ENCODE measurements at places on chromosomes 5 and 9. TPM values are rescaled to one million over a fixed set of nuclear protein-coding genes. Genes with fewer than 3 reads are reported as not detected.

GRCh38 chr5:109958082-109958481 is 268.4 kb downstream of the MAN2A1 start:
- DNase-seq: no peak

DNA sequence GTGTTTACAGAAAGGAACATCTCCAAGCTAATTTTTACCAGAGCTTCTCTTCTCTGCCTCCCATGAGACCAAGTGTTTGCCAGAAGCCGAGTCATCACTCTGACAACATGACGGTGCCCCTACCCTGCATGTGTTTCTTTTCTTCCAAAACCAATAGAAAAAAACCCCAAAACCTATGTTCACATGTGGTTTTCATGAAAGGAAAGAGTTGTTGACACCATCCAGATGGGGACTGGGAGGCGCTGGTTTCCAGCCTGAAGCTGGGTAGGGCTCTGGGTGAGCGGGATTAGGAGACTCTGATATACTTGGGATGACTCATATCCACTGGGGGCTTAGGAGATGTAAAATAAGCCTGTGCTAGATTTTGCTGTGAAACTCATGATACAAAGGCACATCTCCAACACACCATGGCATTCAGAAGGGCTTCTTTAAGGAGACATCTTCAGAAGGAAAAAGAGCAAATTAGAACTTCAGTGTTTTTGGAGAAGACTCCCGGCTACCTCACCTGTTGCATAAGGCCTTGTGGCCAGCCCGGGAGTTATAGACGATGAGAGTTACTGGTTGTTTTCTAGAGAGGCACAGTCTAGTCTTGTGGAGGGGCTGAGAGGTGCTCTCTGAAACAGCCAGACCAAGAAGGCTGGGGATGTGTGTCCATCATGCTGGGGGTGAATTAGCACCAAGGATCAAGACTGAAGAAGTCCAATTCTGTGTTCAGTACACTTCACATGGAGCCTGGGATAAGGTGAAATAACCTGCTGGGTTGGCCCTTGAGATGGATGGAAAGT is 108.9 kb upstream of the LHFPL2 start:
- DNase-seq: no peak

DNA sequence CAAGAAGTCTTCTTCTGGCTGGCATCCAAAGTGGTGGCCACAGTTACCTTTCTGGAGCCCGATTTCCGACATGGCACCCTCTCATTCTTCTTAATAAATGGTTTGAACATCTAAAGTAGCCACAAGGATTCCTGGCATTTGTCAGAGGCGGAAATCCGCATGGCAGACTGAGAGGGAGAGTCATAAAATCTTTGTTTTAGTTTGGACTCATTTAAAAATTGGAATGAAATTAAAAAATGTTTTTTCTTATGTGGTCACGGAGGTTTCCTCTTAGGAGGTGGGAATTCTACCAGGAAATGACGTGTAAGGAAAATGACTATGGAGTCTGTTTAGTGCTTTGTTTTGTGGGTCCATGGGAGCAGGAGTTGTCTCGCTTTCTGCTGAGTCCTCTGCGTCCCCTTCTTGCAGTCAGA is 133.0 kb upstream of the PTCH1 start:
- DNase-seq: no peak

DNA sequence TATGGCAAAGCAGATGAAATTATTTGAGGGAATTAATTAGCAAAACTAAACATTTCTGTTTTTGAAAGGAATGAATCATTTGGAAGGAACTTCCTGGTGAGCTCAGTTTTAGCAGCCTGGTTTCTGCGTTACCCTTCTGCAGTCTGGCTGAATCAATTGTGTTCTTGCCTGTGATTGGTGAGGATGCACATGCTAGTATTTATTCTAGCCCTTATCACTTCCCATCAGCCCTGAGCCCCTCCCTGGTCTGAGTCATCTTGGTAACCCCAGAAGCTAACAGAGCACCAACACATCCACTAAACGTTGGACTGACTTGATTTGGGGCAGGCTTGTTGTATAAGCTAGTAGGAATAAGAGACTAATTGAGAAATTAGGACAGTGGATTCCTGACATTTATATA is 6.6 kb downstream of the TJP2 start:
- DNase-seq: peak; percentile 44

- DNase-seq: no peak
These were observed 28.7 kb downstream of the TPPP start for GRCh38 chr5:664343-664993.

The VAV2 gene
- 10.3 TPM for total RNA-seq

DNA sequence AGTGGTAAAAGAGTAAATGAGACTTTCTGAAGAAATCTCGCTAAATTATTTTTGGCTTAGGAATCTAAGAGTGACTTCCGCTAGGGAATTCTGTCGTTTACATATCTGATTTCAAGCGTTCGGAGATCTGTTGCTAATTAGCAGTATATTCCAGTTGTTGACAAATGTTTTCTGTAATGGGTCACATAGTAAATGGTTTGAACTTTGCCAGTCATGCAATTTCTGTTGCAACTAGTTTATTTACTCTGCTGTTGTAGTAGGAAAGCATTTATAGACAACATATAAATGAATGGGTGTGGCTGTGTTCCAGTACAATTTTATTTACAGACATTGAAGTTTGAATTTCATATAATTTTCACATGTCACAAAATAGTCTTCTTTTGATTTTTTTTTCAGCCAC is 57.4 kb upstream of the JAK2 start:
- DNase-seq: no peak

- DNase-seq: no peak
These were observed 130.4 kb downstream of the OLFM1 start for GRCh38 chr9:135217836-135218235.

GRCh38 chr5:178149199-178149932 is 4.3 kb downstream of the NHP2 start:
- no peak for DNase-seq

DNA sequence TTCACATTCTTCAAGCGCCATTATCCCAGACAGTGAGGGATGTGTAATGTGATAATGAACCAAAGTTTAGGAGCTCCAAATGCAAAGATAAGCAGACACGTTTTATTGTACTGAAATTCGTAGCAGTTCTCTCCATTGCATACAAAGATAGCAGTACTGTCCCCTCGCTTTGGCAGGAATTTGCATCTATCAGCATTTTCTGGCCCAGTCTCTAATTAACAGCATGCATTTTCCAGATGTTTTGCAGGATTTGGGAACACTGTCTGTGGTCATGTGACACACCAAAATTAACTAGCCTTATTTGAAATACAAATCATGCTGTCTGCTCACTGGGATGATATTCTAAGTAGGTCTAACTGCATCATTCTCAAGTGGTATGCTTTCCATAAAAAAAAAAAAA is 235.9 kb upstream of the TRPM3 start:
- DNase-seq: no peak

DNA sequence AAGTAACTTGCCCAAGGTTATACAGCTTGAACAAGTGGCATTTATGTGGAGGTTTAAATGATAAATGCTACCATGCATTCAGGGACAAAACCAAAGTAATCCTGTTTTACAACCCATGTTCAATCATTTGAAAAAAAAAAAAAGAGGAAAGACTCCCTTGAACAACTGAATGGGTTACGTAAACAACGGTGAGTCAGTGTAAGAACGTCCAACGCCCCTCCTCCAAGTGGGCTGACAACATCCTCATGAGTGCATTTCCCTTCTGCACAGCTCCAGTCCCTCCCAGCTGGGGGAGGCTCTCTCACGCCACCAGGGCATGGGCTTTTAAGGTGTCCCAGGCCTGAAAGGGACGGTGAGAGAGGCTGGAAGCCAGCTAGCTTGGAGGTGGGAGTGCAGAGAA is 90.0 kb downstream of the PRRT1B start:
- DNase-seq: peak; percentile 83

GRCh38 chr9:129562917-129563316 is 58.0 kb downstream of the C9orf50 start:
- DNase-seq: no peak

DNA sequence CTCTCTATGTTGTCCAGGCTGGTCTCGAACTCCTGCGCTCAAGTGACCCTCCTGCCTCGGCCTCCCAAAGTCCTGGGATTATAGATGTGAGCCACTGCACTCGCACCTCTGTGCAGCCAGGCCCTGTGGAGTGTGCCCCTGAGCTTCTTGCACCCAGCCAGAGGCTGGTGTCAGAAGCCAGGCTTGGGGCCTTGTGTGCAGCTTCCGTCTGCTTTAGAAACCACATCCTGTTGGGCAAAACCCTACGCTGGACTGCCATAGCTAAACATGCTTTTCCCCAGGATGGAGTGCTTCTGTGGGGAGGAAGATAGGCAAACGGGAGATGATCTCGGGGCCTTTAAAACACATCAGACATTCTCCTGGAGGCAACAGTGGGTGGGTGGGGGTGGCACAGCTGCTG is 40.1 kb downstream of the PRRT1B start:
- peak; percentile 77 for DNase-seq

The EGR1 gene
- total RNA-seq: 8.9 TPM

The GNG10 gene
- total RNA-seq: 21.4 TPM

GRCh38 chr9:95055851-95056551 is 261.5 kb downstream of the FANCC start:
- DNase-seq: no peak

- no peak for DNase-seq
These were observed 43.0 kb upstream of the GAS1 start for GRCh38 chr9:86990290-86990689.

The COL15A1 gene
- total RNA-seq: 0.76 TPM

DNA sequence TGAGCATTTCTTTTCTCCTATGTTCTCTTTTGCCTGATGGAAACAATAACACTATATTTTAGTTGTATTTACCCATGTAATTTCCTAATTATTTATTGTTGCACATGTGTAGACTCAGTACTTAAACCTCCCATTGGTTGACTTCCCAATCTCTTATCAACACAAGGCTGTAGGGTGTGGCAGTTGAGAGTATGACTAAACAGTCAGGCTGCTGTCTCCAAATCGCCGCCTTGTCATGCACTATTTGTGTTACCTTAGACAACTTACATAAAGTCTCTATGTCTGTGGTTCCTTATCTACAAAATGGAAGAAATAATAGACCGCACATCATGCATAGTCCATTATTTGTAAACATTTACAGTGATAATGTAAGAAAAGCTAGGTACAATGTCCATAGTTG is 68.9 kb upstream of the EFNA5 start:
- no peak for DNase-seq

The GRXCR2 gene
- total RNA-seq: not detected

The PCDHA1 gene
- total RNA-seq: not detected

- no peak for DNase-seq
These were observed 94.0 kb upstream of the RAPGEF1 start for GRCh38 chr9:131833906-131834305.

GRCh38 chr9:2849941-2850340 is 6.0 kb upstream of the PUM3 start:
- DNase-seq: no peak

- DNase-seq: no peak
These were observed 90.1 kb downstream of the ANKRD18B start for GRCh38 chr9:33614001-33614687.

DNA sequence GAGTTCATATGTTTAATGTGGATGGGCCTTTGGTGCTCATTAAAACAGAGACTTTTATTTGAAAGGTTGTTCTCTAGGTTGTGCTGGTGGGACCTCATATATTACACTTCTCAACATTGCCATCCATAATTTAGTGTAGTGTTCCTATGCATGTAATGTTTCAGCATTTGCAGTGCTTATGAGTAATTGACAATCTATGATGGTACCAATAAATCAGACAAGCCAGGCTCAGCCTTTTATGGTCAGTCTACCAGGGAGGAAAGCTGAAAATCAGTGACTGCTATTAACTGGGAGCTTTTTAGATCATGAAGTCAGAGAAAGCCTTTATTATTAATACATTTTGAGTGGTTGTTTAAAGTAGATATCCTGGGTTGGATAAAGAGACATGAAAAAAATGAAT is 120.1 kb upstream of the SLC28A3 start:
- DNase-seq: no peak

- no peak for DNase-seq
These were observed 7.4 kb upstream of the PPP3R2 start for GRCh38 chr9:101601904-101602765.

GRCh38 chr9:135990468-135991429 is 29.6 kb upstream of the UBAC1 start:
- peak; percentile 50 for DNase-seq

The PLCXD3 gene
- not detected for total RNA-seq

All from activated CD8-positive, alpha-beta T cell treated with anti-CD3 and anti-CD28 coated beads, Interleukin-2, amount 10 ng/mL, durations not matched to agents 7 days and 5 days (primary cell).